Thoracic aorta (tissue), 2 donors: ENCODE measurements at places on chromosomes 6 and 20. TPM values are rescaled to one million over a fixed set of nuclear protein-coding genes. Genes with fewer than 3 reads are reported as not detected.

Gene MEI4
- total RNA-seq: not detected

Gene RHAG
- not detected for total RNA-seq

Gene KLHDC3
- 105 TPM for total RNA-seq

Gene LY6G6F
- total RNA-seq: not detected

Gene PHACTR3
- not detected for total RNA-seq

Gene BNIP5
- not detected for total RNA-seq

Gene MTCH1
- total RNA-seq: 273 TPM

Gene DDO
- 0.68 TPM for total RNA-seq

Gene MYCT1
- 7.2 TPM for total RNA-seq

Gene PI3
- total RNA-seq: not detected

Gene RIPPLY2
- total RNA-seq: not detected

Gene GHRH
- not detected for total RNA-seq

Gene NUP153
- 44.6 TPM for total RNA-seq

Gene NRSN1
- not detected for total RNA-seq

Gene NRM
- total RNA-seq: 17.1 TPM

Gene TMEM14A
- total RNA-seq: 27.1 TPM

Gene SRSF12
- total RNA-seq: 0.41 TPM

Gene CGA
- not detected for total RNA-seq

Gene PNPLA1
- total RNA-seq: not detected

Gene EYA4
- 1.3 TPM for total RNA-seq

Gene SNRPB2
- 25.6 TPM for total RNA-seq

Gene CST4
- not detected for total RNA-seq

Gene GDAP1L1
- not detected for total RNA-seq

Gene E2F1
- total RNA-seq: 0.92 TPM

Gene SYNE1
- total RNA-seq: 552 TPM

Gene PLCB1
- total RNA-seq: 10.8 TPM

Gene MUCL3
- 13.8 TPM for total RNA-seq

Gene RNF182
- total RNA-seq: not detected

Gene SLCO4A1
- 26.0 TPM for total RNA-seq

Gene GNAS-AS1
- total RNA-seq: 0.21 TPM

Gene CALHM4
- not detected for total RNA-seq

Gene CCN6
- total RNA-seq: not detected

Gene OPRL1
- total RNA-seq: 1.1 TPM

Gene KCNB1
- 1.4 TPM for total RNA-seq

Gene PCK1
- 0.56 TPM for total RNA-seq

Gene NNAT
- 0.81 TPM for total RNA-seq

Gene HSPA1L
- 1.2 TPM for total RNA-seq

Gene ENPP3
- total RNA-seq: 0.54 TPM

Gene C20orf144
- total RNA-seq: not detected

Gene CRISP2
- not detected for total RNA-seq

Gene SLC22A2
- total RNA-seq: not detected
